ENCODE measurements at places on chromosomes 16 and 17. TPM values are rescaled to one million over a fixed set of nuclear protein-coding genes. Genes with fewer than 3 reads are reported as not detected.

PPM1E gene
- not detected for total RNA-seq

TRPV3 gene
- 18.2 TPM for total RNA-seq

HAGHL gene
- total RNA-seq: 32.0 TPM

TERB1 gene
- not detected for total RNA-seq

C17orf78 gene
- not detected for total RNA-seq

OMG gene
- total RNA-seq: 0.39 TPM

SCIMP gene
- total RNA-seq: 87.3 TPM

FOXN1 gene
- total RNA-seq: not detected

CD300E gene
- total RNA-seq: 0.10 TPM

TVP23C gene
- 35.9 TPM for total RNA-seq

ST6GALNAC2 gene
- total RNA-seq: 2.7 TPM

DNA sequence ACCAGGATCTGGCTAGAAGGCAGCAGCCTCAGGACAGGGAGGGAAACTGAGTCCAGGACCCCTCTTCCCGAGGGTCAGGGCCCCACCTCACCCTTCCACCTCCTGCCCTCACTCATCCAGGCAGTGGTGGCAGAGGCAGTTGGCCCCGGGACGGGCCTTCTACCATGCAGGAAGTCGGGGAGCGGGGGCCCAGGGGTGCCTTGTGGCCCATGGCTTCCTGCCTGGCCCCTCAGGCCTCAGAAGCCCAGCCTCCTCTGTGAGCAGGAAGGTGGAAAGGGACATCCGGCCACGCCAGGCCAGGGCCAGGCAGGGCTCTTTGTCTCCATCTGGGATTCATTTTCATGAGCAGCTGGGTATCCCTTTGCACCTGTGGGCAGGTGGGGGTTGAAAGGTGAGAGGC is 58.5 kb downstream of the BAHCC1 start:
- DNase-seq: peak; percentile 36
- H3K4me3 ChIP-seq: no peak overlapping the region
- no peaks in the 10 kb centered on the region for H3K36me3 ChIP-seq
- H3K27me3 ChIP-seq: peaks cover 27% of the 10 kb centered on the region

- no peaks in the 10 kb centered on the region for H3K27me3 ChIP-seq
- no peak overlapping the region for H3K27ac ChIP-seq
- no peak overlapping the region for H3K4me3 ChIP-seq
- peaks cover 13% of the 10 kb centered on the region for H3K4me1 ChIP-seq
- H3K36me3 ChIP-seq: no peaks in the 10 kb centered on the region
- peak; percentile 78 for DNase-seq
Measured at GRCh38 chr16:11949527-11949926, 7.7 kb upstream of the NPIPB2 start.

DNA sequence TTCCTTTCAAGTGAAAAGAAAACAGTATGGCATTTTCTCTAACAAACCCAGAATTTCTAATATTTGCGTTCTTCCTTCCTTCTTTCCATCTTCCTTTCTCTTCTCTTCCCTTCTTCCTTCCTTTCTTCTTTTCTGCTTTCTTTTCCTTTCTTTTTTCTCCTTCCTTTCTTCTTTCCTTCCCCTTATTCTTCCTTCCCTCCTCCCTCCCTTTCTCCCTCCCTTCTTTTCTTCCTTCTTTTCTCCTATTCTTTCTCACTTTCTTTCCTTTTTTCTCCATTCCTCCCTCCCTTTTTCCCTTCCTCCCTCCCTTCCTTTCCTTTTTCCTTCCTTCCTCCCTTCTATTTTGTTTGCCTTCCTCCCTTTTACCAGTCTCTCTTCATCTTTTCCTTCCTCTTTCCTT is 194.8 kb downstream of the SHCBP1 start:
- H3K4me1 ChIP-seq: no peaks in the 10 kb centered on the region
- H3K4me3 ChIP-seq: no peak overlapping the region
- H3K27me3 ChIP-seq: peaks cover 3% of the 10 kb centered on the region
- no peaks in the 10 kb centered on the region for H3K36me3 ChIP-seq
- no peak for DNase-seq

- no peaks in the 10 kb centered on the region for H3K36me3 ChIP-seq
- H3K27ac ChIP-seq: no peak overlapping the region
- H3K4me1 ChIP-seq: no peaks in the 10 kb centered on the region
- H3K4me3 ChIP-seq: no peak overlapping the region
- no peaks in the 10 kb centered on the region for H3K27me3 ChIP-seq
- DNase-seq: no peak
Measured at GRCh38 chr16:87000001-87000400, 317.2 kb downstream of the C16orf95 start.

DNA sequence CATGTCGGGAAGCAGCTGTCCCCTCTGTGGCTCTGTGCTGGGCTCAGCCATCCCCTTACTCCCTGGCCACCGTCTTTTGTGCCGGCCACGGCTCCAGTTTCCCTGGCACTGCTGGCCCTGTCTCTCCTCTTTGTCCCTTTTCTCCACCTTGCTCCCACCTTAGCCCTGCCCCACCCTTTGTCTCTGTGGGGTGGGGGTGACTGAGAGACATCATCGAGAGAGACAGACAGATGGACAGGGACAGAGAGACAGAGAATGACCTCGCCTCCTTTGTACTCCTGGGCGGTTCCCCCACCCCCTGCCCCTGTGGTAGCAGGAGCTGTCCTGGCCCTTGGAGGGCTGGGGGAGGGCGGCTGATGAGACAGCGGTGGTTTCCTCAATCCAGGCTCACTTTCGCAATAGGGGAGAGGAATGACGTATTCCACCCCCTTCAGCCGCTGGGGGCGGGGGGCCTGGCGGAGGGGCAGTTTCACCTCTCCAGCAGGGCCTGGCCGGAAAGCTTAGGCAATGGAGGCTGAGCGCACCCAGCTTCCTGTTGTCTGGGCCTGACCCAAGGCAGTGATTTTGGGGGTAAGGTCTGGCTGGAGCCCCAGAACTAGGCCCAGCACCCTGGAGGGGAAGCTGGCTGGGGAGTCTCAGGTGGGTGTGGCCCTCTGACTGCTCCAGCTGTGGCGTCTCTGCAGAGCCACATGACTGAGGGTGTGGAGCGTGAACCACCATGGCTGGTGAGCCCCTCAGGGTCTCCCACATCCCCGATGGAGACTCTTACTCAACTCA is 7.3 kb downstream of the FMNL1 start:
- peaks cover 90% of the 10 kb centered on the region for H3K4me1 ChIP-seq
- peak overlapping the region; percentile 99 for H3K27ac ChIP-seq
- peaks cover 35% of the 10 kb centered on the region for H3K36me3 ChIP-seq
- DNase-seq: peak; percentile 94

- H3K36me3 ChIP-seq: peaks cover 28% of the 10 kb centered on the region
- H3K27me3 ChIP-seq: no peaks in the 10 kb centered on the region
- H3K4me3 ChIP-seq: no peak overlapping the region
Measured at GRCh38 chr16:85629326-85629725, 16.2 kb downstream of the GSE1 start.

GRCh38 chr16:57959121-57959520 is 11.8 kb downstream of the CNGB1 start:
- H3K27ac ChIP-seq: no peak overlapping the region
- H3K4me1 ChIP-seq: no peaks in the 10 kb centered on the region
- no peaks in the 10 kb centered on the region for H3K27me3 ChIP-seq

DNA sequence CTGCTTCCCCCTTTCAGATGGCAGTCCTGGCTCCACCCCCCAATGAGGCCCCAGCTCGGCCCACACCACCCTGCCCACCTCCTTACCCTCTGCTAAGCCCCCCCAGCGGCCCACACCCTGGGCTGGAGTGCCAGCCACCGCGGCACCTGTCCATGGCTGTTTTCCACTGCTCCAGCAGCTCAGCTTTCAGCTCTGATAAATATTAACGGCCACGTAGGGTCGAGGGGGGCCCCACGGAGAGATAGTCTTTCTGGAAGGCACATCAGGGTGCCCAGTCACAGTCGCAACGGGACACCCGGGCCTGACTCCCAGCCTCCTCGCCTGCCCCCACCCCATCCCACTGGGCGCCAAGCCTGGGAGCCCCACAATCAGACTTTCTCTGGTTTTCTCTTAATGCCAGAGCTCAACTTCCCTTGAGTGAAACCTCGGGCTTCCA is 46.5 kb upstream of the CIBAR2 start:
- H3K4me1 ChIP-seq: peaks cover 17% of the 10 kb centered on the region
- H3K27ac ChIP-seq: no peak overlapping the region
- H3K27me3 ChIP-seq: no peaks in the 10 kb centered on the region

DNA sequence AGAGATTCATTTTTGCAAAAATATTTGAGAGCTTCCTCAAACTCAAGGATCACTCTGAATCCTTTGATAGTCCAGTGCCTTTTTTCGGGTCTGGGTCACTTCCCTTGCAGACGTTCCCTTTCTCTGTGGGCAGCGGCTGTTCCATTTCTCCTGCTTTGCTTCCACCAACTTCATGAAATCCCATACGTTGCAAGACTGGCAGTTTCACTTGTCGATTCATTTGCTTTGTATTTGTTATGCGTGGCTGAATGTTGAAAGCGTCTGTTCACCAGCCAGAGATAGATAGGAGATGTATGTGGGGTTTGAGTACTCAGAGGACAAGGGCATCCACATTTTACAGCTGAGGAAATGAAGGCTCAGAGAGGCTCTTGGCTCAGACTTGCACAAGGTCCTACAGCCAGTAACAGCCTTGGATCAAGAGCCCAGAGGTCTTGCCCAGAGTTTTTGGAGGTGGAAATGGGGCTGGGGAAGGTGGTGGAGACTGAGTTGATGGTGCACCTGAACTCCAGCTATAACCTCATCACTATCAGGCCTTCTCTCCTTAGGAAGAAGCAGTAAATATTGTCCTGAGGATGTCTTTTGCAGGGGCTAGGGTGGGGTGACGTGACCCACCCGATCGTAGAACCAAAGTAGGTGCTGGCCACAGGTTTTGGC is 1.3 kb upstream of the CCDC102A start:
- H3K27me3 ChIP-seq: no peaks in the 10 kb centered on the region
- no peaks in the 10 kb centered on the region for H3K36me3 ChIP-seq
- H3K4me3 ChIP-seq: peak overlapping the region; percentile 71
- H3K27ac ChIP-seq: peak overlapping the region; percentile 74

DNA sequence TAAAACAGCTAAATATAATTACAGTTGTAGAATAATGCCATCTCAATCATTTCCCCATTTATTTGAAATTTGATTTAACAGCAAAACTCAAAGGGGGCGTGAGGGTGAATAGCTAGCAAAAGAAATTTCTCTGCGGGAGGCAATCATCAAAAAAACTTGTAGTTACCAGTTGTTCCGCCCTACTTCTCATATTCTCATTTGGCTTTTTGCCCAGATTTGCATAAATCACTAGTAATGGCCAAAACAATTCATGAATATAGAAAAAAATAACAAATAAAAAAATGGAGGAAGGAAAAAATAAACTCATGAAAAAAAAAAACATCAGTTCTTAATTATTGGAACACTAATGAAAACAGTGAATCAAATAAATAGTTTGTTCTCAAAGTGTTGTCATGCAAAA is 722.6 kb upstream of the KIF2B start:
- DNase-seq: no peak
- no peak overlapping the region for H3K4me3 ChIP-seq
- no peaks in the 10 kb centered on the region for H3K36me3 ChIP-seq
- H3K4me1 ChIP-seq: no peaks in the 10 kb centered on the region
- H3K27me3 ChIP-seq: no peaks in the 10 kb centered on the region
- no peak overlapping the region for H3K27ac ChIP-seq

- no peak overlapping the region for H3K4me3 ChIP-seq
- H3K36me3 ChIP-seq: no peaks in the 10 kb centered on the region
- peaks cover 15% of the 10 kb centered on the region for H3K4me1 ChIP-seq
- H3K27me3 ChIP-seq: no peaks in the 10 kb centered on the region
Measured at GRCh38 chr17:7889166-7889955, 772 bp downstream of the CHD3 start.

GRCh38 chr17:66945147-66945835 is 19.2 kb upstream of the CACNG4 start:
- no peak for DNase-seq
- no peaks in the 10 kb centered on the region for H3K4me1 ChIP-seq
- no peak overlapping the region for H3K27ac ChIP-seq
